HuH-7.5 (cell line): ENCODE measurements at places on chromosomes 5 and 9.

GRCh38 chr5:138610918-138611677, 35.9 kb upstream of the HSPA9 start:
- DNase-seq, result no peak

DNA sequence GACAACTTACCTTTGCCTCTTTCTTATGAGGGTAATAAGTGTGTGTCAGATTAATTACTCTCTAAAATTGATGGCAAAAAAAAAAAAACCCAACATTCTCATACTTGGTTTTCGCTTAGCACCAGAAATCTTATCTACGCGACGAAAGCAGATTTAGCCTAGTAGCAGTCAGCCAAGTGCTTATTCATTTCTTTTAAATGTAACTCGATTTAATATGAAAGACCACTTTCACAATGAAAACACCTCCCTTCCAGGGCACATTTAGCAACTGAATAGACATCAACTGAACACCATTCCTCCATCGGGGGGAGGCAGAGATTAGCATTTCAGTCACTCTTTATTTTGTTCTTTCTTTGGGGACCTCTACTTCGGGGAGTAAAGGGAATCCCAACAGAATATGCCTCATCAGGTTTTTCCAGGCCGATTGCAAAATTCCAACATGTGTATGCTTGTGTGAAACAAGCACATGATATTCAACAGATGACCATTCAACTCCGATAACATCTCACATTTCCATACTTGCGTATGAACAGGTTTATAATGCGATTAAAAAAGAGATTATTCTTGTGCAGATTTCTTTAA, 124.1 kb upstream of the RETREG1 start:
- no peak for DNase-seq

GRCh38 chr5:150499437-150499956, 8.4 kb upstream of the NDST1 start:
- DNase-seq, result no peak

DNA sequence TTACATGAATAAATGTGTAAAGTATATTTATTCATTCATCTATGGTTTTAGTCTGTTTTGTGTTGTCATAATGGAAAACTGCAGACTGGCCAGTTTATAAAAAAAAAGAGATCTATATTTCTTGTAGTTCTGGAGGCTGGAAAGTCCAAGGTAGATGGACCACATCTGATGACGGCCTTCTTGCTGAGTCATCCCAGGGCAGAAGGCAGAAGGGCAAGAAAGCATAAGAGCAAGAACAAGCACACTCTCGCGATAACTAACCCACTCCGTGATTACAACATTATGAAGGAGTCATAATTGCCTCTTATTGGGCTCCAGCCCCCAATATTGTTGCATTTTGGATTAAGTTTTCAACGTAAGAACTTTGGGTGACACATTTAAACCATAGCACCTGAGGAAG, 180.4 kb upstream of the DAB2 start:
- no peak for DNase-seq

DNA sequence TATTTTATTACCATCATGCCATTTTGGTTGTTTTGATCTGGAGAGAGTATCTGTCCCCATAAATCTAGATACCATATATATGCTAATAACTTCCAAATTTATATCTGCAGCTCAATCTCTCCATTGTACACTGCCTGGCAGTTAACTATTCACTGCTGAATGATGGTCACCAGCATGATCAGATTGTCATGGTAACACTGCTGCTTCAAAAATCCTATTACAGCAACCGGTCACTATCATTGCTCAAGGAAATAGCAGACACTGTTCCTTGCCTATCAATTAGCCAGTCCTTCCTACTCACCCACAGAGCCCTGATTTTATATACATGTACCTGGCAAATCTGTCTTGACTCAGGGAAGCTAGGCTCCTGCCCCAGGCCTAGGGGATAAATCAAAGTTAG, 11.5 kb downstream of the REEP5 start:
- no peak for DNase-seq

GRCh38 chr5:159402311-159402710, 72.0 kb upstream of the IL12B start:
- DNase-seq, result no peak

- DNase-seq, result no peak
Measured at GRCh38 chr9:137273095-137273490, 4.4 kb upstream of the TOR4A start.

DNA sequence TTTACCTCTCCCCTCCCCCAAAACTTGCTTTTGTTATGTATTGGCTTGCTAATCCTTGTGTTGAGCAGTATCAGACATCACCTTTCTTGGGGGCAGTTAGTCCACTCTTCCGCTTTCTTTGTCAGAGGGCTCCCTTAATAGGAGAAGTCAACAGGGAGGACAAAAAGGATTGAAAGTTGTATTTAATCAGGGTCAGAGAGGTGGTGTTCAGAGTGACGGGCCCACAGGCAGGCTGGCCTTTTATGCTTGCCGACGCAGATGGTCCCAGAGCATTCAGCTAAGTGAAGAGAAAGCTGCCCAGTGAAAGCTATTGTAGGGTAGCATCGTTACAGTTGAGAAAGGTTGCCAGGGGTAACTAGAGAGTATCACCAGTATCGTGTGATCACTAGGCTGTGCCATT, 131.1 kb downstream of the ZCCHC7 start:
- no peak for DNase-seq

- no peak for DNase-seq
Measured at GRCh38 chr9:69028754-69029153, 6.8 kb upstream of the FXN start.

GRCh38 chr9:18502546-18502945, 28.6 kb downstream of the ADAMTSL1 start:
- no peak for DNase-seq

DNA sequence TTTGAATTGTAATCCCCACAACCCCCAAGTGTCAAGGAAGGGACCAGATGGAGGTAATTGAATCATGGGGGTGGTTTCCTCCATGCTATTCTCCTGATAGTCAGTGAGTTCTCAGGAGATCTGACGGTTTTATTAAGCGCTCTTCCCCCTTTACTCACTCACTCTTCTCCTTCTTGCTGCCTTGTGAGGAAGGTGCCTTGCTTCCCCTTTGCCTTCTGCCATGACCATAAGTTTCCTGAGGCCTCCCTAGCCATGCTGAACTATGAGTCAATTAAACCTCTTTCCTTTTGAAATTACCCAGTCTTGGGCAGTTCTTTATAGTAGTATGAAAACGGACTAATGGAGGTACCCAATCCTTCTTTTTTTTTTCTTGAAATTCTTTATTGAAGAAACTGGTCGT, 2.2 kb upstream of the CEP120 start:
- no peak for DNase-seq

- no peak for DNase-seq
Measured at GRCh38 chr5:135162661-135163265, 128.7 kb upstream of the PITX1 start.

- DNase-seq, result no peak
Measured at GRCh38 chr5:56459394-56460194, 226.5 kb upstream of the ANKRD55 start.

- DNase-seq, result no peak
Measured at GRCh38 chr9:4152876-4153275, 147.0 kb downstream of the GLIS3 start.

DNA sequence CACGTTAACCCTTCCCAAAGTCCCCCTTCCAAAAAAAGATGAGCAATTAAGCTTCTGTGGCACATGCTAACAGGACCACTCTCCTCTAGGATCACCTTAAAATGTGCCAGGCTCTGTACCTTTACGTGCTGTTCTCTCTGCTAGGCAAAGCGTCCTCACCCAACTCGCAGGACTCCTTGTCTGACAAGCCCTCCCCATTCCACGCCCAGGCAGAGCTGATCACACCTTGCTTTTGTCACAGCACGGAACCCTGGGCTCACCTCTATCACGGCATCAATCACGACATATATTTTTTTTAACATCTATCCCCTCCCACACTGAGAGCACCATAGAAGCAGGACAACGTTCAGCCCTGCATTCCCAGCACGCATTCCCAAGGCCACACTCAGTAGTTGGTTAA, 47.1 kb downstream of the CDK5RAP2 start:
- no peak for DNase-seq

- no peak for DNase-seq
Measured at GRCh38 chr5:135628771-135629563, 50.2 kb upstream of the CXCL14 start.

- no peak for DNase-seq
Measured at GRCh38 chr5:152097128-152097527, 172.5 kb upstream of the GLRA1 start.

DNA sequence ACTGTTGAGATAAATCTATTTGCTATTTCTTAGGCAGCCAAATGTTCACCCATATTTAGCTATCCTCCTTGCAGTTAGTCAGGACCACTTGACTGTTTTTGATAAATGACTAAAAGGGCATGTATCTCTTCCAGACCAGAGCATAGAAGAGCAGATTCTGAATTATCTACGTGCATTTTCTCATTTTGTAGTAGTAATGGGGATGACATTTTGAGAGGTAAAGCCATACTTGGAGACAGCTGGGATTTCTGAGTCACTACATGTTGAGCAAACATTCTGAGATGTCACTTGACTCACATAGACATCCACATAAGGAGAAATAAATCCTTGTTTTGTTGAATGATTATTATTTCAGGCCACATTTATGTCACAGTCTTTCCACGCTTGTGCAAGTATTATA, 297.6 kb downstream of the CDH10 start:
- no peak for DNase-seq

DNA sequence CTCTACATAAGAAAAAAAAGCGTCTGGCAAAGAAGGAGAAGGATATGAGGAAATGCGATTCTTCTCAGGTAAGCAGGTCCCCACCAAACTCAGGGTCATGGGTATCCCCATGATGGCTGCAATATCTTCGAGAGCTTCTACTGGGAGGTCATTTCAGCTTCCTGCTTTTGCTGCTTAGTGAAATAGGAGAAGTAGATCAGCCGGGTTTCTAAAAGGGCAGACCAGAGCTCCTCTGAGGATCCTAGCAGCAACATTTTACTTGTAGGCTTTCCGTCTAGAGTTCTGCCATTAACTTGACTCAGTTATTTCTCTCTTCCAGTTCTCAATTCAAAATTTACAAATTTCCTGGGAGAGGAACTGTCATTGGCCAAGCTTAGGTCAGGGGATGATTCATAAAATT, 134.7 kb downstream of the DPYSL3 start:
- no peak for DNase-seq

- DNase-seq, result no peak
Measured at GRCh38 chr5:113236536-113237288, 198.1 kb downstream of the TSSK1B start.

GRCh38 chr5:131228646-131229045, 35.2 kb upstream of the CDC42SE2 start:
- DNase-seq, result no peak

- no peak for DNase-seq
Measured at GRCh38 chr5:65137631-65138030, 344.1 kb downstream of the ADAMTS6 start.

DNA sequence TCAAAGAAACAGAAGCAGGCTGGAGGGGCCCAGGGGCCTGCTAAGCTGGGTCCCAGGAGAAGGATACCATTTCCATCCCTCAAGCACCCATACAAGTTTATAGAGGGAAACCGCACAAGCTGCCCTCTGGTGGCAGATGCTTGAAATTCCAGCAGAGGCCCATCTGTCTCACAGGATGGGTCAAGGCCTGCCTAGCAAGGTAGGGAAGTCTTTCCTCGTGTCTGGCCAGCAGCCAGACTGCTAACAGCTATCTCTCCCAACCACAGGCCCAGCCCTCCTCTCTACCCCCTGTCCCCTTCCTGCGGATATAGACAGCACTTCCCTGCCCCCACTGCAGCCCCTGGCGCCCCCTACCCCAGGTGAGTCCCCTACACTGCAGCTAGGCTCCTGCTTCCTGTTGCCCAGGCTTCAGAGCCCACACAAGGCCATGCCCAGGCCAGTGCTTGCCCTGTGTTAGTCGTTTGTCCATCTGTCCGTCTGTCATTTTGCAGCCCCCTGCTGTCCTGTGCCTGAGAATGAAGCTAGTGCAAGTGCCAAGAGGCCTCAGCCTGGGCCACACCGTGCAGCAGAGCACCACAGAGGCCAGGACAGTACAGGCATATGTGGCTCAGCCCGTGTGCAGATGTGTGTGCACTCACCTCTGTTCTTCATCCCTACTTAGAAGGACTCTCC, 26.2 kb downstream of the TCF7 start:
- DNase-seq, result peak; percentile 59

DNA sequence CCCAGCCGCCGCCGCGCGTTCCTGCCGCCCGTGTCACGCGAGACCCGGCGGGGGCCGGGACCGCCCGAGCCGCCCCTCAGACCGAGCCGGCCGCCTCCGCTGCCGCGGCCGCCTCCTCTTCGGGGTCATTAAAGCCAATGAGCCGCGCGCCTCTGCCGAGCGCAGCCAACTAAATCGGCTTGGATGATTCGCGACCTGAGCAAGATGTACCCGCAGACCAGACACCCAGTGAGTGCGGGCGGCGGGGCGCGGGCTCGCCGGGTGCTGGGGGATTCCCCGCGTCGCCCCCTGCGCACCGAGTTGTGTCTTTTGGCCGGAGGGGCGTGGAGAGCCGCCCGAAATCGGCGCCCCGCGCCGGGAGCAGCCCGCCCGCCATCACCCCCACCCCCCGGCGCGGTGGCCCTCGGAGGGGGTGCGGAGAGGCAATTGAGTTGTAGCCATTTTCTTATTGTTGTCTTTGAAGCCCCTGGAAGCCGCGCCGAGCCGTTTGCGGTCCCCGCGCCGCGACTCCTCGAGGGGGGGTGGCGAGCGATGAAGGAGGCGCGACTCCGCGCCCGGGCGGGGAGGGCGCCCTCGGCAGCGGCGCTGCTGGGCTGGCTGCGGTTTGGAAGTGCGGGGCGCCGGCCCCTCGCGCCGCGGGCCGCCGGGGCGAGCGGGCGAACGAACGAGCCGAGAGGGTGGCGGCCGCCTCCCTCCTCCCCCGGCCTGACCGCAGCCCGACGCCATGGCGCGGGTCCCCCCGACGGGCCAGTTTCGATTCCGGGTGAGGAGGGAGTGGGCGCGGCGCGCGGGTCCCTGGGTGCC, 1.0 kb downstream of the TLE4 start:
- peak; percentile 29 for DNase-seq

DNA sequence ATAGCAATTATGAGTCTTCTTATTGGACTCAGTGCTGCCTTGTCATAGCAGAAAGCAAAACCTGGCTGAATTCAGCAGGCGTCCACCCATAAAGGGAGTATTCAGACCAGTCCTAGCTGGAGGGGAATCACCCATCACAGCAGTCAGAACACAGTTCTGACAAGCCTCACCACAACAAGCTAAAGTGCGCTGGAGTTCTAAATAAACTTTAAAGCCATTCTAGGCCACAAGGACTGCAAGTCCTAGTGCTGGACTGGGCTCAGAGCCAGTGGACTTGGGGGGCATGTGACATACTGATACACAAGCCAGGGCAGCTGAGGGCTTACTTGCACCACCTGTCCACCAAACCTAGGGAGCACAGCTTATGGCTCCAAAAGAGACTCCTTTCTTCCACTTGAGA, 115.3 kb upstream of the PCSK5 start:
- no peak for DNase-seq

DNA sequence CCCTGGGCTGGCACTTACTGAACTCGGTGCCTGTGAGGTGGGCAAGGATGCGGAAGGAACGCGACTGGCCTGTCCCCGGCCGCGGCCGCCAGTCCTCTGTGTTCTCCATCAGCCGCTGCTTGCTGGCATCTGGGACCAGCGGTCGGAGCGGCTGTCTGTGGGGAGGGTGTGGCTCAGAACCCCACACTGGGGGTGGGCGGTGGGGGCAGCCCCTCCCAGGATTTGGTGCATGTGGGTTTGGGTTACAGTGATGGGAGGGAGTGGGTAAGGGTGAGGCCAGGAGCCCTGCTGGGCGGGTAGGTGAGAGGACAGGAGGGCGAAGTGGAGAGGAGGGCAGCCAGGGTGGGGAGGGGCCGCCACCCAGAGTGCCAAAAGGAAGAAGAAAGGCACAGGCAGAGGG, 6.4 kb downstream of the PDLIM7 start:
- DNase-seq, result no peak
